ENCODE measurements at places on chromosomes 3 and 15.

DNA sequence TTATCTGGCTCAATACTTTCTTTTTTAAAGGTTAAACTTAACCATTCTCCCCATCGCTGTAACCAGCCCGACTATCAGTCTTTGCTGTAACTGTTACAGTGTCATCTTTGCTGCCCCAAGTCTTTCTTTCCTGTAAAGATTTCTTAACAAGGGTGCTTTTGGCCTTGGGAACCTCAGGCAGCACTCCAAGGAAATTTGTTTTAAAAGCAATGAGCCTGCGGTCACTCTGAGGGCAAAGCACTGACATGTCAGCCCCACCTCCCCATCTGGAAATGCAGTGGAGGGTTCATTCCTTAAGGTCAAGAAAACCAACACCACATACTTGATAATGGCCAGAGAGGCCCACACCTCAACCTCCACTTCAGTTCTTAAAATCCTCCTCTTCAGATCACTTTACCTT, 3.2 kb downstream of the TRANK1 start:
- no peak for DNase-seq

DNA sequence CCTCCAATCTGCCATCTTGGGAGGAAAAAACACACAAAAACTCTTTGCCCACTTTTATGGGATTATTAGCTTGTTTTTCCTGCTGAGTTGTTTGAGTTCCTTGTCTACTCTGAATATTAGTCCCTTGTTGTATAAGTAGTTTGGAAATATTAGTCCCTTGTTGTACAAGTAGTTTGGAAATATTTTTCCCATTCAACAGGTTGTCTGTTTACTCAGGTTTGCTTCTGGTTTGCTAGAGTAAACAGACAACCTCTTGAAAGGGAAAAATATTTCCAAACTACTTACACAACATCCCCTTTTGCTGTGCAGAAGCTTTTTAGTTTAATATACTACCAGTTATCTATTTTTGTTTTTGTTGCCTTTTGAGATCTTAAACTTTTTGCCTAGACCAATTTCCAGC, 193.3 kb upstream of the MANF start:
- no peak for DNase-seq

- no peak for DNase-seq
These were observed 108.6 kb upstream of the MRPS22 start for GRCh38 chr3:139235192-139235591.

- no peak for DNase-seq
These were observed 90.6 kb downstream of the CRYGS start for GRCh38 chr3:186453531-186453930.

DNA sequence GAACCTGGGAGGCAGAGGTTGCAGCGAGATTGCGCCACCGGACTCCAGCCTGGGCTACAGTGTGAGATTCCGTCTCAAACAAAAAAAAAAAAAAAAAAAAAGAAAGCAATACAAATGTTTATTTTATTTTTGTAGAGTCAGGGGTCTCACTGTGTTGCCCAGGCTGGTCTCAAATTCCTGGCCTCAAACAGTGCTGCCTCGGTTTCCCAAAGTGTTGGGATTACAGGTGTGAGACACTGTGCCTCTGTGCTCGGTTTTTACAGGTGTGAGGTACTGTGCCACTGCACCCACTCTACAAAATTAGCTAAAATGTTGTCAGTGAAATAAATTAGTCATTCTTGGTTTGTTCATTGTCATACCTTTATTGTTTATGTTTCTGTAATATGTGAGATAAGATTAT, 5.5 kb downstream of the PIAS1 start:
- DNase-seq = no peak

- DNase-seq = no peak
These were observed 289.8 kb upstream of the ROPN1 start for GRCh38 chr3:124281453-124282316.

- DNase-seq = no peak
These were observed 13.7 kb downstream of the FAM240A start for GRCh38 chr3:46626039-46626438.

GRCh38 chr15:70097063-70097320, 725 bp downstream of the TLE3 start:
- no peak for DNase-seq

- DNase-seq = no peak
These were observed 295.3 kb downstream of the VPS13C start for GRCh38 chr15:61764981-61765380.

DNA sequence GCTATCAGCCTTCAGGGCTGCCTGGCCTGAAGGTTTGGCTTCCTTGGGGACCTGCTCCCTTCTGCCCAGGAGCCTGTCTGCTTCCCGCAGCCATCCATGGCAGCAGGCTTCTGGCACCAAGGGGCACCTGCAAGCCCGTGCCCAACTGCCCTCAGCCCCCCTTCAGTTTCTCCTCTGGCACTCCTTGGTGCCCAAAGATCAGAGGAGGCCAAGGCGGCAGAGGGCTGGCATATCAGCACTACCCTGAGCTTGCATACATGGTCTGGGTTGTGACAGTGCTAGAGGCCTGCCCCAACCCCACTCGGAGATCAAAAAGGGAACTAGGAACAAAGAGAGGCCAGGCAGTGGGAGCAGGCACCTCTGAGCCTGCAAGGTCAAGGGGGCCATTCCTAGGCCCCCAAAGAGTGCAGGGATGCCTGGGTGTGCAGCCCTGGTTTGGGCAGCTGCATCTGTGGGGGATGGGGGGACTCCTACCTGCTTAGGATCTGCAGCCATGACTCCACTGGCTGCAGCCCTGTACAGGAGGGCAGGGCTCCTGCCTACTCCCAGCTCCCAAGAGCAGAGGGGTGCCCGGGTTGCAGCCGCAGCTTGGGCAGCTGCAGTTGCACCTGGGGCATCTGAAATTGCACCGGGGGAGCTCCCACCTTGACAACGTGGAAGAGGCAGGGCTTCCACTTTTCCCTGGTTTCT, 76.2 kb upstream of the TP63 start:
- no peak for DNase-seq

DNA sequence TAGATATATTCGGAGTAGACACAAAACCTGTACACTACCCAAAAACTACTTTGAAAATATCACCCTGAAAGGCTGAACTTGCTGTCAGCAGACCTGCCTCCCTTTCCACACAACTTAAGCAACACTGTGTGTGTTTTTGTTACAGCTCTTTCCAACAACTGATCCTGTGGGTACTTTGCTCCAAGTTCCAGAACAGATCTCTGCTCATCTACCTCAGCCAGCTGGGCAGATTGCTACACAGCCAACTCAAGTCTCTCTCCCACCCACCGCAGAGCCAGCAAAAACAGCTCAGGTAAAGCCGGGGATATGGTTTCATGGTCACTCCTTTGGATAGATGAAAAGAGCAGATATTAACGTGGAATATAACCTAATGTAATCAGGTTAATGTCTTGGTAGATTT, 19.7 kb upstream of the SLC22A13 start:
- no peak for DNase-seq

DNA sequence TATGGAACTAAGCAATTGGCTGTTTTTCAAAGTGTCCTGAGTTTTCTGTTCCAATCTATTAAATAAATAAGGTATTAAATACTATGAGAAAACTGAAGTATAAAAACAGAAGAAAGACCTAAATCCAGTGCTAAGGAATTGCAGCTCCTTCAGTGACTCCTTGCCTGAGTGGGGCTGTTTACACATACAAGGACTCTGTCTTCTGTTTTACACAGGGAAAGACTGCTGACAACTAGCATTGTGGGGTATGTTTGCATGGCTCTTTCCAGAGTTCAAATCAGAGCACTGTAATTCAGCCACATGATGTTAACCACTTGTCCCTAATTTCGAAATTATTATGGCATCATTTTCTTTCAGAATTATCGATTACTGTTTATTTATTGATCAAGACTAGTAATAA, 31.3 kb upstream of the MEIS2 start:
- DNase-seq = no peak

- DNase-seq = no peak
These were observed 98.7 kb upstream of the STRIT1 start for GRCh38 chr3:155392138-155392537.

- no peak for DNase-seq
These were observed 14.9 kb downstream of the KBTBD12 start for GRCh38 chr3:127929818-127930413.

GRCh38 chr15:63495780-63496488, 8.5 kb upstream of the USP3 start:
- DNase-seq = no peak

GRCh38 chr3:102353805-102354204, 81.0 kb upstream of the ZPLD1 start:
- no peak for DNase-seq

GRCh38 chr15:88470625-88471372, 3.3 kb downstream of the MRPS11 start:
- no peak for DNase-seq

GRCh38 chr3:112654979-112655378, 14.0 kb upstream of the CCDC80 start:
- DNase-seq = no peak

- no peak for DNase-seq
These were observed 4.6 kb upstream of the P2RY14 start for GRCh38 chr3:151282921-151283320.

DNA sequence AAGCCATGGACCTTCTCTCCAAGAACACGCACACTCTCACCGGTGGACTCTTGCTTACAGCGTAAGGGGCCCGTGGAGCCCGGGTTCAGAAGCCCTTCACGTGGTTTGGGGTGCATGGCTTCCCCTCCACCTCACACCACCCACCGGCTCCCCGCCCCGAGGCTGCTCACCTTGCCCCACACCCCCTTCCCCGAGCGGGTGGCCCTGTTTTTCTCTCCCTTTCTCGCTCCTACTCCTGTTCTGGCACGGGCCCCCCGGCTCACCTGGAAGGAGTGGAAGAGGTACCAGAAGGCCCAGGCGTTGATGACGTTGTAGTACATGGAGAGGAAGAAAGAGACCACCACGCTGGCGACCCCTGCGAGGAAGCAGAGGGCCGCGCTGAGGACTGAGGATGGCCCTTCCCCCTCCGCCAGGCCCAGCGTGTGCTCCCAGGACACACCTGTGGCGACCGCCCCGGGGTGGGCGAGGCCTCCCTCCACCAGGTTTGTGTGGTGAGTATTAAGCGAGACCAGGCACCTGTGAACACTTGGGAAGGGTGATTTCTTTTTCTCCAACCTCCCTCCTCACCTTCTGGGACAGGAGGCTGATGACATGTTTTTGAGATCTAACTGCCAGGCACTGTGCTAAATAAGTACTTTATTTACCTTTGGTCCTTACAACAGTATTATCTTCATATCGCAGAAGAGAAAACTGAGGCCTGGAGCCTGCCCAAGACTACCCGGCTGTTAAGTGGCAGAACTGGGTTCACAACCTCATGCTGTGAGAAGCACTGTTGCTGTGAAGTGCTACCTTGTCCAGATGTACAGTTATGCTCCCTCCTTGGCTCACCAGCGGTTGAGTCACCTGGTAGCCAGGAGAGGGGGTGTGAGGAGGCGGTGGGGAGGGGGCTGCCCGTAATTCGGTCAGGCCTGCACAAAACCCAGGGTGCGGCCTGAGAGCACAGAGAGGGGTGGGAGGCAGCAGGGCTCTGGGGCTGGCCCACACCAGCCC, 16.3 kb downstream of the SLC6A20 start:
- no peak for DNase-seq

- no peak for DNase-seq
These were observed 8.7 kb upstream of the RAB8B start for GRCh38 chr15:63180746-63181145.

GRCh38 chr3:112096176-112096575, 10.0 kb downstream of the C3orf52 start:
- no peak for DNase-seq

DNA sequence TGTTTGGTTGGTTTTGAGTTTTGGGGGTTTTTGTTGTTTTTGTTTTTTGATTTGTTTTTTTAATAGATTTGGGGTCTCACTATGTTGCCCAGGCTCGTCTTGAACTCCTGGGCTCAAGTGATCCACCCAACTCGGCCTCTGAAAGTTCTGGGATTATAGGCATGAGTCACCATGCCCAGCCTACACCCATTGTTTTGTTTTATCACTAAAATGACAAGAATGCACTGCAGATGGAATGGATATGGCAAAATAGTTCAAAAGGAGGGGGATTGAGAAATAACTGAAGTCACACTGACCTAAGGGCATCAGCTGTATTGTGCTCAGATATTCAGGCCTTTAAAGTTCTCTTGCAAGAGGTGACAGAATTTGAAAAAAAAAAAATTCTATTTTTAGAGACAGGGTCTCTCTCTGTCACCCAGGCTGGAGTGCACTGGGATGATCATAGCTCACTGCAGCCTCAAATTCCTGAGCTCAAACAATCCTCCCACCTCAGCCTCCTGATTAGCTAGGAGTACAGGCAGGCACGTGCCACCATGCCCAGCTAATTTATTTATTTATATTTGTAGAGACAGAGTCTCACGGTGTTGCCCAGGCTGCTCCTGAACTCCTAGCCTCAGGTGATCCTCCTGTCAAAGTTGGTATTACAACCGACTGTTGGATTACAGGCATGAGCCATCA, 4.4 kb upstream of the RASA2 start:
- no peak for DNase-seq

DNA sequence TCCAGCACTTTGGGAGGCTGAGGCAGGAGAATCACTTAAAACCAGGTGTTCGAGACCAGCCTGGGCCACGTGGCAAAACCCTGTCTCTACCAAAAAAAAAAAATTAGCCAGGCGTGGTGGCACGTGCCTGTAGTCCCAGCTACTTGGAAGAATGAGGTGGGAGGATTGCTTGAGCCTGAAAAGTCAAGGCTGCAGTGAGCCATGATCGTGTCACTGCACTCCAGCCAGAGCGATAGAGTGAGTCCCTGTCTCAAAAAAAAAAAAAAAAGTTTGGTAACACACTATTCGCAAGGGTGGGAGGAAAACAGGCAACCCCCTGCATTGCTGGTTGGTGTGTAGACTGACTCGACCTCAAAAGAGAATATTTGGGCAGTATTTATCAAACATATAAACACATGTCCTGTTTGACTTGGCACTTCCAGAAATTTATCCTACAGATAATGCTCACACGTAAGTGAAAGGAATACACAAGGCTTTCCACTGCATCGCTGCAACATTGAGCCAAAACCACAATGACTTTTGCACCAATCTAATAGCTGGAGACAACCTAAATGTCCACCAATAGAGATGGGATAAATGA, 3.1 kb upstream of the ANPEP start:
- DNase-seq = no peak

GRCh38 chr3:171261487-171261886, 198.7 kb downstream of the TNIK start:
- DNase-seq = no peak

- DNase-seq = no peak
These were observed 43.8 kb upstream of the RAB6B start for GRCh38 chr3:133939463-133939835.

DNA sequence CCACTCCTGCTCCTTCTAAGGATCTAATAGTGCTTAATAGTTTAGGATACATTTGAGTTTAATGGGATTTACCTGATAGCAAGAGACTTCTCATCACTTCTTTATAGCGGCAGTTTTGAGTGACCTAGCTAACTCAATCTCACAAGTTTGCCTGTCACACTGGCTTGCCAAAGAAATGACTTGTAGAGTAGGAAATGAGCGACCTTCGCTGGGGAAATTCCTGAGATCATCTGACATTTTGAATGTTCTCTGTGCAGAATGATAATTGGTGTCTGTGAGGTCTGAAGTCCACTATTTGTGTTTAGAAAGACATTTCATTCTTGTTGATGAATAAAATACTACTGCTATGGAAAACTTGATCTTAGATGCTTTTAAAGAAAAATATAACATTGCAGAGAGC, 30.3 kb downstream of the SUCLG2 start:
- no peak for DNase-seq

GRCh38 chr3:128967748-128968355, 26.0 kb downstream of the CFAP92 start:
- DNase-seq = no peak

GRCh38 chr3:13712682-13713180, 163.8 kb downstream of the FBLN2 start:
- no peak for DNase-seq

GRCh38 chr3:170500995-170501394, 82.3 kb downstream of the CLDN11 start:
- DNase-seq = no peak

- no peak for DNase-seq
These were observed 176.2 kb downstream of the P3H2 start for GRCh38 chr3:189944285-189945145.
